ENCODE measurements at places on chromosomes 13 and 19.

DNA sequence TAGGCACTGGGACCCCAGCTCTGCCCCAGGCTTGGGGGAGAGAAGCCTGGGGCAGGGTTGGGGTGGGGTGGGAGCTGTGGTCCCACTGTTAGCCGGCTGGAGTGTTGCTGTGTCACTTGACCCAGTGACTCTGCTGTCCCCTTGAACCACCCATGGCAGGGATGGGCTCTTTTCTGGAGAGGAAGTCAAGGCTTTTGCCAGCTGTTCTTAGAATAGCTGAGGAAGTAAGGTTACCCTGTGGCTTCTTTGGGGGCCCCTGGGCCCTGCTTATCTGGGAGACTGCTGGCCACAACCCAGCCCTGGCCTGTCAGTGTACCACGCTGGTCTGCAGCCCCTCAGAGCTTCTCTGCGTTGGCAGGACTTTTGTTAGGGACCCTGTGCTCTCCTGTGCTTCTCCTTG, 9.1 kb downstream of the PNPLA6 start:
- no peak for DNase-seq

GRCh38 chr19:29671393-29672160, 6.3 kb downstream of the PLEKHF1 start:
- peak; percentile 76 for DNase-seq

DNA sequence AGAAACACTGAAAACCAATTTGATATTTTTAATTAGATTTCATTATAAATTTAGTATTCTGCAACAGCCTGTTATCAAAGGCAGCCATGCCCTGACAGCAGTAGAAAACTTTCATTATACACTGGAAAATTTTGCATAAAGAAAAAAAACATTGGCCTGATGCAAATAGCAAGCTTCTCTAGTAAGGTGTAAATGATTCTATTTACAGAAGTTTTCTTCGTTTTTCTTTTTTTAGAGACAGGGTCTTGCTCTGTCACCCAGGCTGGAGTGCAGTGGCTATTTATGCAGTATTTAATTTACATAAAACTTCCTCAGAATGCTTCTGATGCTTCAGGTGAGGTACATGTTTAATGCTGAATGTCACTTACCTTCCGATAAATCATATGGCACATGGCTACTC, 67.0 kb downstream of the ABCC4 start:
- no peak for DNase-seq

DNA sequence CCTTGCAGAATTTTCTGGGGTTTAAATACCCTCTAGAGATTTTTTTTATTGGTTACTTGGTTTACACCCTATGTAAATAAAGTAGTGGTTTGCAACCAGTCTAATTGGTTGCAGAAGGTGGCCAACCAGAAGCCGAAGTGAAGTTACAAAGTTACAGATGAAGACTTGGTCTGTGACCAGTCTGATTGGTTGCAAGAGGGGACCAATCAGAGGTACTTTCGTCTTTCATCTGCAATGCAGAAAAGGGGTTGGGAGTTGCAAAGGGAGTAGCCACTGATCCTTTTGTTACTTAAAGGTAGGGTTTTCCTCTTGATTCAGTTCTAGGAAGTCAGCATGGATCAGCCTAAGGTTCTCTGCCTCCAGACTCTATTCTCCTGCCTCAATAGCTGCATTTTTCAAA, 48.8 kb upstream of the CHST8 start:
- no peak for DNase-seq

DNA sequence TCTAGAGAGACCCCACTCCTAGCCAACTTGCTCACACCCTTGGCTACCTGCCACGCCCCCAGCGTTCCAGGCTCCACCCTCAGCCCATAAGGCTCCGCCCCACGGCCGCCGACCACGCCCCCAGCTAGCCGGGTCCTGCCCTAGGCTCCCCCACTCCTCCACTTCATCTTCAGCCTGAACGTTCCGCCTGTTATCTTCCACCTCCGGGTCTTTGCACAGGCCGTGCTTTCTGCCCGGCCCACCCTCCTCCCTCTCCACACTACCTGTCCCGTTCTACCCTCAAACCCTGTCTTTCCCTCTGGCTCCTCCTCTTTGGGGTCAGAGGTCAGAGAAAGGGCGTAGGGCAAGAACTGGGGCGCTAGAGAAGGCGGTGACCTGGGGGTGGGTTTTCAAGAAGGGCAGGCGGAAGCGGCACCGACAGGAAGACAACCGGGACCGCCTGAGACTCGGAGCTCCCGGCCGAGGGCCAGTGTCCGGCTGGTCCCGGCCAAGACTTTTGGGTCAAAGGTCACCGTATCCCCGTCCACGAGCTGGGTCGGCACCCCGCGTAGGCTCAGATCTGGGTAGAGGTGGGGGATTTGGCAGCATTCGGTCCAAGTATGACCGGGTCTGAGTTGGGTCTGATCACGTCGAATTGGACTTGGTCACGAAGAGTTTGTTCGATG, 2.2 kb downstream of the PDE4C start:
- peak; percentile 64 for DNase-seq

DNA sequence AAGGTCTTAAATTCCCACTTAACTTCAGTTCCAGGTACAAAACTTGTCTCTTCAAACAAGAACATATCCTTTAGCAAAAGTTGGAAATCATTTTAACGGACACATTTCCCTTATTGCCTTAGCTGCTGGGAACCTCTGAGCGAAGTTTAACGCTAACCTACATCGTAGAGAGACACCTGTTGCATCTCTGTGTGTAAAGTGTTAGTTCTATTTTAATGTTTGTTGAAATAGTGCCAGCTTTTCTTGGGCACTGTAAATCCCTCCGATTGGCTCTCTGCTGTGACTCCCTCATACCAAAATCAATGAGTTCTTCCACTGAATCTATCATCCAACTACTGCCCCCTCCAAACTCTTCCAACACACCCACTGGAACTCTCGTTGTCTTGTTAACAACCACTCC, 2.3 kb upstream of the HIF3A start:
- DNase-seq = no peak

GRCh38 chr13:99332456-99332855, 25.3 kb upstream of the GPR183 start:
- DNase-seq = no peak

- no peak for DNase-seq
Observed at GRCh38 chr19:49845414-49845813, 5.5 kb upstream of the PTOV1 start.

All from hepatocyte (in vitro differentiated cells).